ENCODE measurements at places on chromosomes 3 and 15.

DNA sequence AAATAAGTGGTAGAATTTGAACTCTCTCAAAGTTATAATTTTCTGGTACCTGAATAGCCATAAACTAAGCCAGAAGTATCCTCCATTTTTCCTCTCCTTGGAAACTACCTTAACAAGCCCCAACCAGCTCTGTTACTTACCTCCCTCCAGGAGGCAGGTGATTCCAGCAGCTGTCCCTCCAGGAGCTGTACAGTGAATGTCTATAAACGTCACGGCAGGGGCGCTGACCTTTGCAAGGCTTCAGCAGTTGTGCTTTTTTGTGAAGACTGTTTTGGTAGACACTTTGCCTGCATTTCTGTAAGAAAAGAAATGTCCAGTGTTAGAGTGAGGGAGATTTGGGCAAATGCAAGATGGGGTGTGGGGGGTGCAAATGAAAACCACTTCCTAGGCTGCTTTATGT lies 67.2 kb downstream of the LEO1 start:
- DNase-seq = no peak

DNA sequence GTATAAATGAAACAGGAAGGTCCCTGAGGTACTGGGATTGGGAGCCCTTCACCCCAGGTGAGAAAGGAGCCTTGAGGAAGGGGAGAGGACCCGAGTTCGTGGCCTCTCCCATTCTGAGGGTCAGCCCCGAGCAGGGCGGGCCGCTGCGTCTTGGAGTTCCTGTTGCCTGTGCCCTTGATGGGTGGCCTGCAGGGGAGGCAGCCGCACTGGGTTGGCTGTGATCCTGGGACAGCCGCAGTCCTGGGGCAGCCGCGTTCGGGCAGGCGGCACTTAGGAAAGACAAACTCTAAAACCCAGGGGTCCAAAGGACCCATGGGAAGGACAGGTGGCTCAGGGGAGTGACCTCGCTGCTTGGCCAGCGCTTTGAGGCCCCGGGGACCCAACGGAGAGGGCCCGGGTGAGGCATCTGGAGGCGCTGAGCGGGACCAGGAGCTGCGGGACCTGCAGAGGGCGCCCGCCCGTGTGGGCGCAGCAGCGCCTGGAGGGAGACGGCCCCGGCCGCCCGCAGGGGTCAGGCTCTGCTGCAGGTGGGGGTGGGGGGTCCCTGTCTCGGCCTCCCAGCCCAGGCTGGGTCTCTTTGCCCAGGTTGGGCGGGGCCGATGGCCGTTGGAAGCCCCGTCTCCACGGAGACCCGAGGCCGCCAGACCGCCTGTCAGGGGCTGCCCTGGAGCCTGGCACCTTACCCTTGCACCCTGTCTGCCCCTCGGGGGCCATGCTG lies 65.1 kb downstream of the HMCES start:
- peak; percentile 11 for DNase-seq

GRCh38 chr15:43828061-43828657 lies 1.4 kb downstream of the WDR76 start:
- peak; percentile 21 for DNase-seq

DNA sequence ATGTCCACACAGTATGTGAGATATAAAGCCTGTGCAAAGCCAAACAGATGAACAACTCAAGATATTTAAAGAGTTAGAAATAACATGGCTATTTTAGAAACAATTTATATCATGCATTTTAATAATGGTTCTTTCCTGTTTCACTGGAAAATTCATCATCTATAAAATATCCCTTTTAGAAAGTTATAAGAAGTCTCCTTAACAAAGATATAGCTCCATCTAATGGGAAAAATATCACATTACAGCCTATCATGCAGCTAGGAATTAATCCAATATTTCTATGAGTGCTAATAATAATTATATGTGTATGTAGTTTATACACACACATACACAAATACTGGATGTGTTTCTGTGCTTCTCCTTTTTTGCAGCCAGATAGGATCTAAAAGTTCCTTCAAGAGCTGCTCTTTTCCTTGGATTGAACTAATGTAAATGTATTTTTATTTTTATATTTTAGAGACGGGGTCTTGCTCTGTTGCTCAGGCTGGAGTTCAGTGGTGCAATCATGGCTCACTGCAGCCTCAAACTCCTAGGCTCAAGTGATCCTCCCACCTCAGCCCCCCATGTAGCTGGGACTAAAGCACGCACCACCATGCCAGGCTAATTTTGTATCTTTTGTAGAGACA lies 21.6 kb downstream of the RPL22L1 start:
- DNase-seq = no peak

DNA sequence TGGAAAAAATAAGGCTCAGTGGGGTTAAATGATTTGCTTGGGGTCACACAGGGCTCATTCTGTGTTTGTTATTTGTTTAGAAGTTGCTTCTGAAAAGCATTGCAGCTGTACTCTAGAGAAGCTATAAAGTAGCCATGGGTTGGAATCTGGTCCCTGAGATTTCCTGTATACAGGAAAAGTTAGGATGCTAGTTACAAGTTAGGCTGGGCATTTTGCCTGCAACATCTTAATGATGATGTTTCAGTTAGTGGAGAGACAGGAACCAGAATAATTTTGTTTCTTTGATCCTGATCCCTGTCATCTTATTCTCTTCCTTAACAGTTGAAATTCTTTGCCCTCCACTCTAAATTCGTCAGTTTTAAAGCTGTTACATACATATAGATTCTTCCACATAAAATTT lies 445.3 kb downstream of the OTOL1 start:
- no peak for DNase-seq

DNA sequence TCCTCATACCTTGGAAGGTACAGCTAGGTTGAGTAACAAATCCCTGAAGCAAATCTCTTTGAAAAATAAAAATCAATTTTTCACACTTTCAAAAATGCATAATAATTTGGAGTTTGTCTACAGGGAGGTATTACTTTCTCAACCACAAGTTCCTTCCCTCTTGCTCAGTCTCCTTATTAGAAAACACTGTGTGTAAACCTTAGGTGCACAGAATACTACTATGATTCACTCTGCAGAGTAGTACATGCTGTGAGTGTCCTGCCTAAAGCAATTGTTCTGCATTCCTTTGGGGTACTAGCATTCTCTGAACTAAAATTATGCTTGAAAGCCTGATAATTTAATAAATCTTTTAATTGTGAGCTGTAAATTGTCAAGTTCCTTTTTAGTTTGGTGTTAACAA lies 115.9 kb upstream of the EPHA3 start:
- DNase-seq = no peak

GRCh38 chr3:31523543-31523942 lies 9.2 kb upstream of the STT3B start:
- no peak for DNase-seq

DNA sequence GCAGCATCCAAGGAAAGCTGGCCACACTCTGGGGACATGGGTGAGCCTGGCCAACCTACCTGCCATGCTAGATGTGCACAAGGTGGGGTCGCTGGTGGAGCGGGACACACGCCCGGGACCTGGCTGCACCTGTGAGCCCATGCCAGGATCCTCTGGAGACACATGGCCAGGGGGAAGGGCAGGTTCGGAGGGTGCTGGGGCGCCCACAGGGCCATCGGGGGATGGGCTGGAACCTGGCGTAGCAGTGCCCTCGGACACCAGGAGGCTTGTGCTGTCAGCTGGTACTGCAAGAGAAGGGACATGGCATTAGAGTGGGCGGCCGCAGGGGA lies 143.4 kb downstream of the NSMCE3 start:
- no peak for DNase-seq

DNA sequence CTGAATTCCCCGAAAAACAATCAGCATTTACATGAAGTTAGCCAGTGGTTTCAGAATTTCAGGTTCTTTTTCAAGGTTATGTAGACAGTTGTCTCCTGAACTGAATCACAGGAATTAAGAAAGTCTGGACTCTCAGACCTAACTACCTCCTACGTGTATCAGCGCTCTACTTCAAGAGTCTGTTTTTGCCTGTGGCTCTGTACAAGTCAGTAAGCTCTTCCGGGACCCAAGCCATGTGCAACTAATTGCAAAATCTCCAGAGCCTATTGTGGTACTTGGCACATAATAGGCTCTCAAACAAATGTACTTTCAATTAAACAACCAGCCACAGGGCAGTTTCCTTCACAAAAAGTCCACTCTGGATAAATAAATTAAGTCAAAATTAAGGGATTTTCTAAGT lies 414.2 kb downstream of the PDCD6IP start:
- no peak for DNase-seq

Measured in CD4-positive, alpha-beta memory T cell (primary cell).